ENCODE measurements at places on chromosomes 13 and 19.

DNA sequence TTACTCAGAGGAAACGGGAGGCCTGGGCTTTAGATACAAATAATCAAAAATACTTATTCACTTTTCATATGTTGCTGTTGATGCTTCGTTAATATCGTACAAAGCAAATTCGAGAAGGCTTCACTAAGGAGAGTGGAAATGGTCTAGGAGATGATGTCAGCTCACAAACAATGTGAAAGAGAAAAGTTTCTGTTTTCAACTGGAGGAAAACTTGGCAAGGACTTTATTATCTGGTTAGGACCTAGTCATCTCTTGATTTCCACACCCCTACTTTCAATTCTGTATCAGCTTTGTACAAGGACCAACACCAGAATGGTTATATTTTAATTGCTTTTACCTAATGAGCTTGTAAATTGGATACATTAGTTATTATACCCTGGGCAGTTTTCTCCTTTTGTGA lies 88.0 kb downstream of the SLC10A2 start:
- no peak for DNase-seq

GRCh38 chr19:45599286-45599685 lies 2.7 kb downstream of the GPR4 start:
- no peak for DNase-seq

DNA sequence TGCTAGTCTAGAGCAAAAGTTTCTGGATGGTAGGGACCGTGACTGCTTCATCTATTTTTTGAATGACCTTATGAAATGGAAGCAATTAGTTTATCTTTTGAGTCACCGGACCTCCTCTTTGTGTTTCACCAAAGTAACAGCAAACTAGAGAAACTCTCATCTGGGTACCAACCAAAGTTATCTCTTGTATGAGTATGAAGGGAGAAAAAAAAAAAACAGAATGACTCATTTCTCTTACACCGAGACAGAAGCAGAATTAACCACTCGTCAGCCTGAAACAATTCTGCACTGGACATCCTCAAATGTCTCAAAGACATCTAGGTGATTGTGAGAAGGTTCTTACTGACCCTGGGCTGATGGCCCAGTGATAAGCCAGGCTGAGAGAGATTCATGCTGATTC lies 18.3 kb downstream of the ZNF100 start:
- DNase-seq: no peak

DNA sequence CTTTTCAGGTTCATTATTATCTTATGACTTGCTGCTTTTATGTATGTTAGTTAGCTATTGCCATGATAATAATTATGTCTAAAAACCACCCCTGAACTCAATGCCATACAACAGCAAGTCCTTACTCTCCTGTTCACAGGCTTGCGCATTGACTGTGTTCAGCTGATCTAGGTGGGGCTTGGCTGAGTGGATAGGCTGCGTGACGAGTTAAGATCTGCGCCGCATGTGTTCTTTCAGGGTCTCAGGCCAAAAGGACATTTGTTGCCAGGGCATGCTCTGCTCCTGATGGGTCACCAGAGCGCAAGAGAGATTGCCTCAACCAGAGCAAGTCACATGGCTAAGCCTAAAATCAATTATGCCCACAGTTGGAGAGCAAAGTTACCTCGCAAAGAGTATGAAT lies 859 bp downstream of the ZNF568 start:
- DNase-seq: no peak

DNA sequence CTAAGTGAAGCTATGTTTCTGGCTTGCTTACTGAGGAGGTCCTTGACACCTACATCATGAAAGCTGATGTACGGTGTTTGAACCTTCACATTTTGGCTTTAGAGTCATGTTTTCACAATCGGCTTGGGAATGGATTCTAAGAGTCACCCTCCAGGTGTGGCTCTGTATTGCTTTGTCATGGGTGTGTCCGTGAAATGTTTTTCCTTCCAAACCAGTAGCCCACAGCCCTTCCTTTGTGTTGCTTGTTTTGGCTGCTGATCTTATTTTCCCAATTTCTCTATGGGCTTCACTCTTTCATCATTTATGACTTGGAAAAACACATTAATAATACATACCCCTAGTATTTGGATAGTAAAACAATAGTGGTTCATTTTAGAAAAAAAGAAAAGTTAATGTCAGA lies 240.6 kb downstream of the GGACT start:
- no peak for DNase-seq

DNA sequence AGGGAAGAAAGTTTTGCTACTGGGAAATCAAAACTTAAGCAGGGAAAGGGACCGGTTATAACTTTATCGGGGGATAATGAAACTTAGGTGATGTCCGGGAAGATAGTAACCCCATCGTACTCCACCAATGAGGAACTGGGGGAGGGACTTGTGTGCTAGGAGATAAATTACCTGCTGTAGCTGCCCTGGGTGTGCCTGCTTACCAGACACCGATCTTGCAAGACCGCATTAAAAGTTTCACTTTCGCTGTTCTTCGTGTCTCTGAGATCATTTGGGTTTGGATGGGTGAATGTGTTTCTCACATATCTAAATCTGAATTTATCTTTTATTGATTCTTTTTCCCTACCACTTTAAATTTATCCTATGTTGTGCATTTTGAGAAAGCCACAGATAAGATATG lies 381.4 kb downstream of the SLITRK6 start:
- no peak for DNase-seq

- DNase-seq: no peak
Observed at GRCh38 chr13:29474991-29475390, 120.5 kb downstream of the SLC7A1 start.

- no peak for DNase-seq
Observed at GRCh38 chr13:93811071-93811737, 584.6 kb downstream of the GPC6 start.

DNA sequence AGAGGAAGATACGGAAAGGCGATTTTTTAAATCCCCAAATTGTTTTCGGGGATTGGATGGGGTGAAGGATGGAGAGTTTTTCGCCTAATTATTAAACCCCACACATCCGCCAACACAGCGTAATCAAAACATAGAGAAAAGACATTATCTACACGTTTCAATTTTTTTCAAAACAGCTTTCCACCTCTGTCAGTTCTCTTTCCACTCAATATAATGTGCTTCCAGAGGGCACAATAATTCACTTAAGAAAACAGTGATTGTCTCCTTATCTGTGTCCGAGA lies 435 bp upstream of the OBI1 start:
- no peak for DNase-seq

DNA sequence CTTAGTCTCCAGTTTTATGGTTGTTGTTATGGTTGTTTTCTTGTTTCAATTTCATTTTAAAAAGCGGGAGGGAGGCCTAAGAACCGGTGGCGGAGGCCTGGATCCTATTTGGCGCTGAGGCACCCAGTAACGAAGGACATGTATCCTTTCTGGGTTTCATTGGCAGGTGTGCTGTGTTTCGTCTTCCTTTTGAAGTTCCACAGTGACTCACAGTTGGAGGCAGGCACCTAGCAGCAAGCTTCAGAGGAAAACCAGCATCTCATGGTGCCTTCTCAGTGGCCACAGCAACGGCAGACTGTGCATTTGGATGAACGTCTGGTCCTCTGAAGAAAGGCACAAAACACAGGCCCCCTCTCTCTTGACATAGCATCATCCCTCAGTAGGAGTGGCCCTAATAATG lies 697.2 kb downstream of the EFNB2 start:
- DNase-seq: no peak

DNA sequence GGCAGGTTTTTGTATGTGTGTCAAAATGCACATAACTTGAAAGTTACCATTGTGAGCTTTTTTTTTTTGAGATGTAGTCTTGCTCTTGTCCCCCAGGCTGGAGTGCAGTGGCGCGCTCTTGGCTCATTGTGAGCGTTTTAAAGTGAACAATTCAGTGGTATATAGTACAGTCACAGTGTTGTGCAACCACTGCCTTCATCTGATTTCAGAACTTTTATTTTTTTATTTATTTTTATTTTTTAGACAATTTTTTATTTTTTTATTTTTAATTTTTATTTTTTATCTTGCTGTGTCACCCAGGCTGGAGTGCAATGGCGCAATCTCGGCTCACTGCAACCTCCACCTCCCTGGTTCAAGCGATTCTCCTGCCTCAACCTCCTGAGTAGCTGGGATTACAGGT lies 15.0 kb downstream of the SLC25A42 start:
- no peak for DNase-seq
